ENCODE measurements at places on chromosomes 12 and 14. TPM values are rescaled to one million over a fixed set of nuclear protein-coding genes. Genes with fewer than 3 reads are reported as not detected.

The RBP5 gene
- not detected for polyA plus RNA-seq

The KLHL33 gene
- polyA plus RNA-seq, result 0.12 TPM

The B4GALNT1 gene
- 1.2 TPM for polyA plus RNA-seq

The DNAI7 gene
- 0.11 TPM for polyA plus RNA-seq

The CLEC1A gene
- 0.80 TPM for polyA plus RNA-seq

The NAV3 gene
- polyA plus RNA-seq, result 93.5 TPM

The LMO3 gene
- polyA plus RNA-seq, result not detected

The LLPH gene
- polyA plus RNA-seq, result 4.0 TPM

The BDKRB2 gene
- polyA plus RNA-seq, result 21.3 TPM

The PTPRQ gene
- polyA plus RNA-seq, result 13.3 TPM

The AKAP6 gene
- polyA plus RNA-seq, result 22.9 TPM

The ARMH4 gene
- 1.8 TPM for polyA plus RNA-seq

The SLC5A8 gene
- not detected for polyA plus RNA-seq

The AQP2 gene
- not detected for polyA plus RNA-seq

The PLA2G1B gene
- polyA plus RNA-seq, result not detected

The PPP2R5E gene
- polyA plus RNA-seq, result 4.8 TPM

The CMA1 gene
- not detected for polyA plus RNA-seq

The ZDHHC22 gene
- polyA plus RNA-seq, result not detected

The CDKN1B gene
- polyA plus RNA-seq, result 21.7 TPM

The SIX6 gene
- polyA plus RNA-seq, result not detected

The TRHDE gene
- polyA plus RNA-seq, result 17.1 TPM

The GNB3 gene
- polyA plus RNA-seq, result 5.3 TPM

The M6PR gene
- polyA plus RNA-seq, result 106 TPM

The LPCAT3 gene
- polyA plus RNA-seq, result 26.3 TPM

The DAO gene
- not detected for polyA plus RNA-seq

The RIMKLB gene
- polyA plus RNA-seq, result 9.7 TPM

The ACVRL1 gene
- polyA plus RNA-seq, result 7.8 TPM

The C1R gene
- 703 TPM for polyA plus RNA-seq

The TESPA1 gene
- polyA plus RNA-seq, result not detected

The HOXC10 gene
- polyA plus RNA-seq, result 13.9 TPM

The INHBE gene
- 23.1 TPM for polyA plus RNA-seq

The SLC17A8 gene
- polyA plus RNA-seq, result not detected

The SCNN1A gene
- polyA plus RNA-seq, result 0.36 TPM

The NPFF gene
- polyA plus RNA-seq, result not detected

The DLGAP5 gene
- 18.3 TPM for polyA plus RNA-seq

The NEDD1 gene
- 84.7 TPM for polyA plus RNA-seq

The PTPRB gene
- 1.7 TPM for polyA plus RNA-seq

The RPGRIP1 gene
- not detected for polyA plus RNA-seq

The GDF3 gene
- polyA plus RNA-seq, result not detected

The NPAS3 gene
- 0.04 TPM for polyA plus RNA-seq

The LAG3 gene
- polyA plus RNA-seq, result 0.28 TPM

The CLMN gene
- 0.27 TPM for polyA plus RNA-seq

The PRB2 gene
- not detected for polyA plus RNA-seq

Measured in BJ (cell line).